ENCODE measurements at places on chromosomes 6 and 20.

- DNase-seq, result no peak
These were observed 52.4 kb downstream of the ELOVL4 start for GRCh38 chr6:79894939-79895338.

- DNase-seq, result no peak
These were observed 64.5 kb downstream of the THBS2 start for GRCh38 chr6:169189182-169189581.

DNA sequence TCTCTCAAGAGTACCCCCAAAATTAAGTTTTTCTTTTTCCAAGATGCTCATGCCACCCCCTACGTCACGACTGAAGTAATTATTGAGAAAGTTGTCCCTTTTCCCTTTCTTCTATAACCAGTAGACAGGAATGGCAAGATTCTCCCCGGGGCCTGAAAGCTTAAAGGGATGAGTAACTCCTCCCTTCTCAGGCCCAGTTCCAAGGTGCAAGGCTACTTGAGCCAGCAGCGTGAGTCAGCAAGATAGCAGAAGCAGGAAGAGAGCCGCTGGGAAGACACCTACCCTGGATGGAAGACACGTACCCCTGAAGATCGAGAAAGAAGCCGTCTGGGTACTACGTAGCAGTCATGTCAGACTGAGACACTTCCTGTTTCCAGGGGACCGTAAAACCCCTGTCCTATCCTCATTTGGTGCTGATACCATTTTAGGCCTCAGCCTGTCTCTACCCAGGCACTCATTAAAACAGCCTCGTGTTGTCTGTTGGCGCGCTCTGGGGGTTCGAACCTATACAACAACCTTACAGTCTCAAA lies 241.0 kb downstream of the ADGRG6 start:
- no peak for DNase-seq

- no peak for DNase-seq
These were observed 4.5 kb upstream of the CNBD2 start for GRCh38 chr20:35963878-35964277.

DNA sequence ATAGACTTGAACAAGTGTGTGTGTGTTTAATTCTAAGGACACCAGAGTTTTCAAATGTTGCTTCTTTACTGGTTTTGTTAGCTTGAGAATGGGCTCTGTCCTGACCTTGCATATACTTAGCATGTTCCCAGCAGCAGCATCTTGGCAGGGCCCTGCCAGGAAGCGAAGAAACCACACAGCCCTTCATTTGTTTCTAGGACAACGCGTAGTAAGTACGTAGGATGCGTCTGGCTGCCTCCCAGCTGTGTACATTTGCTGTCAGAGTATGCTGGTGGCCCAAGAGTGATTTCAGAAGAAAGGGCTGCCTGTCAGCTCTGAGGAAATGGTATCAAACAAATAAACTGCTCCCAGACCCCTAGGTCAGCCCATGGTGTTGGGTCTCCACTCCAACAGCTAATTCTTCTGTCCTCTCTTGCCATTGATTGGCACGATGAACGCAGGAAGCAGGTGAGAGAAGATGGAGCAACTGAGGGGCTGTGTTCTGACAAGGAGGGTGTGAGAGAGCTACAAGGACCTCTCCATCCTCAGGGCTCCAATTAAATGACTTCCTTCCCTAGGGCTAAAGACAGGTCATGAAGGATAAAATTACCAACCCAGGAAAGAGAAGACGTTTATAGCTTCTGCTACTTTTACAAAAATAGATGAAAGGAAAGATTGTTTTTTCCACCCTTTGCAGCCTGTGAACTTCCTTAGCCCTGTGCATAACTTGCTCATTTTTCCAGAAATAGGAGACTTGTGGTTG lies 55.9 kb upstream of the HDDC2 start:
- no peak for DNase-seq

- peak; percentile 83 for DNase-seq
These were observed 137.4 kb upstream of the HDAC2 start for GRCh38 chr6:114108119-114109002.

DNA sequence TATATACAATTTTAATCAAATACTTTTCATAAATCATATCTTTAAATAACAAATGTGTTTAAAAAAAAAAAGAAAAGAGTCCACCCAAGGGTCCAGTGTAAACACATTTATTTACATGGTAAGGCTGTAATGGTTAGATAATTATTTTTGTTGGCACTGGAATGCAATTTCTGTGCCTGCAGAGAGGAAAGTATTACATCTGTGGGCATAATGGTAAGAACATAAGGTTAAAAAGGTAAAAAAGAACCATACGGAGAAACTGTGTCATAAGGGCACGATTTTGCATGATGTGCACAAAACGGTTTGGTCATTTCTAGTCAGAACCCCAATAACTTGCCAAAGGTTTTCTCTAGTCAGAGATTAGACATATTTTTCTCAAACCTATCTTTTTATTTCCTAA lies 54.3 kb downstream of the RWDD2A start:
- no peak for DNase-seq

- no peak for DNase-seq
These were observed 56.7 kb downstream of the VEGFA start for GRCh38 chr6:43826730-43827129.

GRCh38 chr20:8943631-8944030 lies 125.3 kb upstream of the PLCB4 start:
- DNase-seq, result no peak
